ENCODE measurements at places on chromosomes 13 and 19.

DNA sequence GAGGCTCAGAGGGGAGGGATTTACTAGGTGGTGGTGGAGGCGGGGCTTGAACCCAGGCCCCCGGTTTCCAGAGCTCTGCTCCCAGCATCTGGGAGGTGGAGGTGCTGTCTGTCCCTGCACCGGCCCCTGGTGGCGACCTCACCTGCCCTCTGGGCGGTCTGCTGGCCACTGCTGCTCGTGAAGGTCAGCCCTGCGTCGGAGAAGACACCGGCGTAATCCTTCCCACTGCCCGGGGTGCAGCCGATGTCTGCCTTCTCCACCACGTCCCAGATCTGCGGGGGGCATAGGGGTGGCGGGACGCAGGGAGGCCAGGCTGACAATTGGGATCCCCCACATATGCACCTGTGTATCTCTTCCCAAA is 12.8 kb downstream of the C3 start:
- DNase-seq, result no peak

- DNase-seq, result peak; percentile 62
These were observed 118.9 kb upstream of the UBL3 start for GRCh38 chr13:29969286-29969685.

DNA sequence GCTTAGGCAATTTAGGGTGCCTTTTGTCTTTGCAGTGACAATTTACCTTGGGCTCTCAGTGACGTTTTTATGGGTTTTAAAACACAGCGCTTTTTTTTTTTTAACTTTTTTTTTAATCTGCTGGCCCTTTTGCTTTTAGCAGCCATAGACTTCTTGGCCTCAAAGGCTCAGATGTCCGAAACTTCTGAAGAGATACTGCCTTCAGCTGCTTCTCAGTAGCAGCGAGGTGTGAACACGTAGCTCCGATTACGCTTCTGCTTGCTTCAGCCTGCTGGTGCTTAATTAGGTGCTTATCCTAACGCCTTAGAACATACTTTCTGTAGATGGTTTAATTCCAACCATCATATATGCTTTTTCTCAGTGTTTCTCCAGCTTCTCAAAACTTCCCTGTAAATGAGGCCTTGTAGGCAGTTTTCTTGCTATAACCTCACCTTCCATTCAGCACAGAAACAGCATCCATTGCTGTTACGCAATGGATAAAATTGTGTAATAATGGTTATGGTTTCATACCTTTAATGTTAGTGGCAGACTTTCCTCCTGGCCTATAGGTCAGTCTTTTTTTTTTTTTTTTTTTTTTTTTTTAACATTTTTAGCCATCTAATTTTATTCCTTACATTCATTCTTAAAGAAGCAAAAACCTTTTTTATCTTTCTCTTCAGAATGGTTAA is 723.9 kb downstream of the GPC5 start:
- DNase-seq, result no peak

GRCh38 chr19:48724796-48725753 is 5.5 kb upstream of the MAMSTR start:
- peak; percentile 83 for DNase-seq

DNA sequence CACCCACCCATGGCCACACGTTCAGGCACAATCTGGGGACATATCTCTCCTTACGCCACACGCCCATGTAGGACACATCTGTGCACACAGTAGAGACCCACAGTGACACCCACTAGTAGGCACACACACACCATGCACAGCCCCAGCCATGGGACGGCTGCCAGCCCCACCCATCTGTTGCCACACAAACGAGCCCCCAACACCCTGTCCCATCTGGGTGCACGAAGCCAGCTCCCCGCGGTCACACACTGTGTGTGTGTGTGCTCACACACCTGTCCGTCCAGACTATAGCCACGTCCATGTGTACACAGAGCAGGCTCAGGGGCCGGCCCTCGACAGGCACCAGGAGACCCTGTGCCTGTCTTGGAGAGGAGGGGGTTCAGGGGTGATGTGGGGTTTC is 10.6 kb downstream of the ERFL start:
- DNase-seq, result no peak

GRCh38 chr19:33740811-33741396 is 55.8 kb upstream of the KCTD15 start:
- DNase-seq, result peak; percentile 44

GRCh38 chr13:56713656-56714055 is 427.1 kb upstream of the PRR20A start:
- no peak for DNase-seq

- DNase-seq, result peak; percentile 23
These were observed 155.5 kb downstream of the TBC1D4 start for GRCh38 chr13:75326173-75327134.

DNA sequence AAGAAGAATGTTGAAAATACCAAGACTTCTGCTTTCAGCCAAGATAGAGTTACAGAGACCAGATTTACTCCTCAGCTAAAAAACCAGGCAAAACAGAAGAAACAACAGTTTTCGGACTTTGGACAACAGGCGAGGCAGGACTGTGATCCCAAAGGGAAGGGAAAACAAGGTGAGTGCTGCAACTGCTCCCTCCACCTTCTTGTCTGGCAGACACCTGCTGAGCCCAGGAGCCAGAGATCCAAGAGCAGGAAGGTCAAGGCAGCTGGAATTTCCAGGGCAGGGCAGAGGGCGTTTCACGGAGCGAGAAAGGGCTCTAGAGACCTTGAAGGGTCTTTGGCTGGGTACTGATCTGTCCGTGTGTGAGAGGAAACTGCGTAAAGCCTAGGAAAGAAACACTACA is 32.9 kb upstream of the SLC7A9 start:
- DNase-seq, result no peak

GRCh38 chr13:59997976-59998375 is 165.8 kb downstream of the DIAPH3 start:
- no peak for DNase-seq

GRCh38 chr19:47520839-47521238 is 6.0 kb upstream of the NAPA start:
- no peak for DNase-seq

- DNase-seq, result peak; percentile 81
These were observed 10.4 kb upstream of the ZSWIM4 start for GRCh38 chr19:13784731-13785452.

DNA sequence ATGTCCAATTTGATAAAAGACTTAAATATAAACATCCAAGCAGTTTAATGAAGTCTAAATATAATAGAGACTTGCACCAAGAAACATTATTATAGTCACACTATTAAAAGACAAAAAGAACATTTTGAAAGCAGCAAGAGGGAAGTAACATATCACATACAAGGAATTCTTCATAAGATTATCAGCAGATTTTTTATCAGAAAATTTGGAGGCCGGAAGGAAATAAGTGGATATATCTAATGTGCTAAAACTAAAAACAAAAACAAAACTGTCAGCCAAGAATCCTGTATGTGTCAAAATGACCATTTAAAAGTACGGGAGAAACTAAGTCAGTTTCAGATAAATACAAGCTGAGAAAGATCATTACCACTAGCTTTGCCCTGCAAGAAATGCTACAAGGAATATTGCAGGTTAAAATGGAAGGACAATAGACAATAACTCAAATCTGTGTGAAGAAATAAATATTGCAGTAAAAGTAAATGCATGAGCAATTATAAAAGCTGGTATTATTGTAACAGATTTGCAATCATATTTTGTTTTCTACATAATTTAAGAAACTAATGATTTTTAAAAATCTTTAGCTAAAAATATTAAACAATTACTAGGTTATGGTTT is 1665.9 kb upstream of the PCDH20 start:
- no peak for DNase-seq

DNA sequence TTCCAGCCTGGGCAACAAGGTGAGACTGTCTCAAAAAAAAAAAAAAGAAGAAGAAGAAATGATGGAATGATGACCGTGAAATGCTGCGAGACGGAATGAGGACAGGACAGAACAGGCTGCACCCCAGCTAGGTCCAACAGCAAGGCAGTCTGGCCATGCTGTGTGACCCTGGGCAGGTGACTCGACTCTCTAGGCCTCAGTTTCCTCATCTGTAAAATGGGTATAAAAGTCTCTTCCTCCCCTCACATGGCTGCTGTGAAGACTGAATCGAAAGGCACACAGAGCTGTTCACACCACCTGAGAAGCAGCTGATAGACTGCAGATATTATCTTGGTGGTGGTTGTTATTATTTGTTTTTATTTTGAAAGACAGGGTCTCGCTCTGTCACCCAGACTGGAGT is 22.3 kb downstream of the PTPRS start:
- no peak for DNase-seq

DNA sequence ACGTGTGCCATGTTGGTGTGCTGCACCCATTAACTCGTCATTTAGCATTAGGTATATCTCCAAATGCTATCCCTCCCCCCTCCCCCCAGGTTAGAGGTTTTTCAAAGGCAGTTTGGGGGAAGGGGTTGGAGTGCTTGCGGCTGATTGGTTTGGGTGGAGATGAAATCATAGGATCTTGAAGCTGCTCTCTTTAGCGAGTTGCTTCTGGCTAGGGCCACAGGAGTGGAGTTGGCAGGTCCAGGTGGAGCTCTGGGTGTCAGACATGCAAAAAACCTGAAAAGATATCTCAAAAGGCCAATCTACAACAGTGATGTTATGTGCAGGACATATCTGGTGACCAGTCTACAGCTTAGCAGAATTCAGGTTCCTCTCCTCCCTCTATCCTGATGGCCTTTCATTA is 32.6 kb upstream of the CXCL17 start:
- no peak for DNase-seq

DNA sequence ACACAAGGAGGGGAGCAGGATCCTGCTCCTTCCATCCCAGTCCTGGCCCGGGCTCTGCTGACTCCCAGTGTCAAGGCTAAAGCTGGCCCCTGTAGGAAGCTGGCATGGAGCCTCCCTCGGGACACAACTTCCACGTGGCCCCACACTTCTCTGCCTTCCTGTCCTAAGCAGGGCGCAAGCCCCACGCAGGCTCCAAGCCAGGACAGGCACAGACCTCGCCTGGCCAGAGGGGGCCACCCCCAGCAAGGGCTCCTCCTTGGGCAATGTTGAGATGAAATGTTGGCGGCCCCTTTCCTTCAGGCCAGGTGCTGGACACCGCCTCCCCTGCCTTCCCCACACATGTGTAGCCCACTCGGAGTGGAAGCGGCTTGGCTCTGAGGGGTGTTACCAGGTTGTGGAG is 66.6 kb downstream of the COL4A1 start:
- DNase-seq, result no peak

- DNase-seq, result no peak
These were observed 9.9 kb downstream of the ETFB start for GRCh38 chr19:51356159-51356801.

GRCh38 chr19:45716359-45717130 is 14.2 kb downstream of the FBXO46 start:
- peak; percentile 24 for DNase-seq

DNA sequence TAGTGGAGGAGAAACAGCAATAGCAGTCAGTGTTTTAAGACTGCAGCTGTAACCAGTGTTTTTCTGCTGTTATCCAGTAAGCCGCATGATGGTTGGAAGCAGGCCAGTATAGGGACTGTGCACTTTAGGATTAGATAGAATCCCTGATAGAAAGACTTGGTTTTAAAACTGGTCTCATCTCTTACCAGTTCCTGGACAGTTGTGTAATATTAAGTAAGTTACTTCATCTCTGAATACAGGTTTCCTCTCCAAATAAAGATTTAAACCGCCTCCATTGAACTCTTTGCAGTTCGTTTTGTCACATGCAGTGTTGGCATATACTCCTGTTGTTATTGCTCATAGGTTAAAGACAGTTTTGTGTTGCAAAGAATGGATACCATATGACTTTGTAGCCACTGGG is 25.6 kb downstream of the URI1 start:
- DNase-seq, result no peak

- DNase-seq, result no peak
These were observed 18.5 kb downstream of the ZNF101 start for GRCh38 chr19:19687090-19687489.

GRCh38 chr13:113973218-113974164 is at the start of gene C13orf46:
Gene C13orf46 (minus strand): TSS chr13:113974076. CDS start chr13:113973997, 79 bp downstream.
- no peak for DNase-seq

- DNase-seq, result peak; percentile 74
These were observed 86.2 kb upstream of the FRY start for GRCh38 chr13:31945202-31945961.

GRCh38 chr13:72431981-72432682 is 295.3 kb downstream of the MZT1 start:
- no peak for DNase-seq

DNA sequence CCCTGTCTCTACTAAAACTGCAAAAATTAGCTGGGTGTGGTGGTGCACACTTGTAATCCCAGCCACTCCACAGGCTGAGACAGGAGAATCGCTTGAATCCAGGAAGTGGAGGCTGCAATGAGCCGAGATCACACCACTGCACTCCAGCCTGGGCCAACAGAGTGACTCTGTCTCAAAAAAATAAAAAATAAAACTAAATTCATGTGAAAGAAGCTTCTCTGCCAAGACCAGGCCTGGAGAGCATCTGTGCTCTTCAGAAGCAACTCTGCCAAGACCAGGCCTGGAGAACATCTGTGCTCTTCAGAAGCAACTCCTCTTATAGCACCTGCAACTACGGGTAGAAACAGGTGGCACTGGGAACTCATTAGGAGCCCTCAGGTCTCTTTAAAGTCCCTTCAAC is 37.7 kb downstream of the CRYL1 start:
- DNase-seq, result no peak

GRCh38 chr19:54352546-54352945 is 12.2 kb downstream of the LAIR1 start:
- DNase-seq, result no peak

GRCh38 chr13:73729046-73729445 is 405.2 kb downstream of the KLF12 start:
- no peak for DNase-seq

- DNase-seq, result no peak
These were observed 315.3 kb downstream of the MYO16 start for GRCh38 chr13:108944760-108945159.

- no peak for DNase-seq
These were observed 24.5 kb upstream of the CYSLTR2 start for GRCh38 chr13:48629277-48629676.

DNA sequence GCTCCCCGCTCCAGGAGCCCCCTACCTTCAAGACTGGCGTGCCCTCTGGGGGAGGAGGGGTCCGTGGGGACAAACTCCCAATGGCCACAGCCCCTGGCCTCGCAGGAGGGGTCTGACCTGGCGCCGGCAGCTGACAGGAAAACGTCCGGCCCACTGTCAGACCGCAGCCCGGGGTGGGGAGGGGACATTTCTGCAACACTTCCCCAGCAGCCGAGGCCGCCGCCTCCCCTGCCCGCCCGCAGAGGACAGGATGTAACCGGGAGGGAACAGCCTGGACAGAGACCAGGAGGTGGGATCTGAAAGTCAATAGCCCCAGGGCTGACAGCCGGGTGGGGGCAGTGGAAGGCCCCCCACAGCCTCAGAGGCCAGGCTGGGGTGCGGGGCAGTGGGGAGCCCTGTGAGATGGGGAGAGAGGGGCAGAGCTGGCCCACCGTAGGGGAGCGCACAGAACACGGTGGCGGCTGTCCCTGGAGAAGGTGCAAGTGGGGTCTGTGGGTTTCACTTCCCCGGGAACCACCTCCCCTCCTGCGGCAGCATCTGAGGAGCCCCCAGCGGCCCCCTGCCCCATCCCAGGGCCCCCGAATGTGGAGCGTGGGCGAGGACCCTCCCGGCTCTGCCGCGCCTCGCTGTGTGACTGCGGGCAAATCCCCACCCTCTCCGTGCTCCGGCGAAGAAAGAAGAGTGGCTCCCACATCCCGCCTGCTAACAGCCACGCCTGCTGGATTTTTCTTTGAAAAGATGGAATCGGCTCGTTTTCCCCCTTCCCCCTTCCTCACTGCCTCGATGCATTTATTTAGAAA is at the start of gene PEAK3:
Gene PEAK3 (minus strand): TSS at position 114 of the 800 bp plus-strand sequence. CDS start 1,244 bp downstream, outside the sequence.
- DNase-seq, result peak; percentile 53

Data from Daoy (cell line).